ENCODE measurements at places on chromosomes 1 and 21.

DNA sequence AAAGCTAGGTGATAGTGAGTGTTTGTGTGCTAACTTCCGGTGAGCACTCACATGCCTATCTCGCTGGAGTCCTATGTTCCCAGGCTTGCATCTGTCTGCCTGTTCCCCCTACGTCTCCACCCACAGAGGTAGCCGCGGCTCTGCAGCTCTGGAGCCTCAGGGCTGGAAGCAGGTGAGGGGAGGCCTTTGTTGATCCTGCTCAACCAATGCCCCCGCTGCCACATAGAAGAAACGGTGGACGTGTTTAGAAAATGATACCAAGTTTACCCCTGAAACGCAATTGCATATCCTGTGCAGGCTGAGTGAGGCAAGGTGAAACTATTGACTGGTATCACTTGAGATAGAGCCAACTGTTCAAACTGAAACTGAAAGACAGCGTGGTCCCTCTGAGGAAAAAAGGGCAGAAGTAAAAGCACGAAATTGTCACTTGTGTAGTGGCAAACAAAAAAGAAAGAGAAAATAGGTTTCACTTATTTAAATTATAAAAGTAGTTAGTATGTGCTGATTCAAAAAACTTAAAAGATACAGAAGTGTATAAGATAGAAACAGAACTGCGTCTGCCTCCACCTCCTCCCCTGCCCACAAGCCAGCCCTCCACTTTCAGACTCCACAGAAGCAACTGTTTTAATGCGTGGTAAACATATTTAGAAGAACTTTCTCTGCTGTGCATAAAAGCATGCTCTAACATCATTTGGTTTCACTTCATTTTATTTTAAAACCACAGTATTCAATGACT, 38.6 kb upstream of the ETS2 start:
- no peak for DNase-seq

GRCh38 chr1:228198977-228199590, 8.8 kb upstream of the OBSCN start:
- peak; percentile 25 for DNase-seq

- no peak for DNase-seq
Observed at GRCh38 chr1:17668624-17669175, 86.4 kb upstream of the ACTL8 start.

DNA sequence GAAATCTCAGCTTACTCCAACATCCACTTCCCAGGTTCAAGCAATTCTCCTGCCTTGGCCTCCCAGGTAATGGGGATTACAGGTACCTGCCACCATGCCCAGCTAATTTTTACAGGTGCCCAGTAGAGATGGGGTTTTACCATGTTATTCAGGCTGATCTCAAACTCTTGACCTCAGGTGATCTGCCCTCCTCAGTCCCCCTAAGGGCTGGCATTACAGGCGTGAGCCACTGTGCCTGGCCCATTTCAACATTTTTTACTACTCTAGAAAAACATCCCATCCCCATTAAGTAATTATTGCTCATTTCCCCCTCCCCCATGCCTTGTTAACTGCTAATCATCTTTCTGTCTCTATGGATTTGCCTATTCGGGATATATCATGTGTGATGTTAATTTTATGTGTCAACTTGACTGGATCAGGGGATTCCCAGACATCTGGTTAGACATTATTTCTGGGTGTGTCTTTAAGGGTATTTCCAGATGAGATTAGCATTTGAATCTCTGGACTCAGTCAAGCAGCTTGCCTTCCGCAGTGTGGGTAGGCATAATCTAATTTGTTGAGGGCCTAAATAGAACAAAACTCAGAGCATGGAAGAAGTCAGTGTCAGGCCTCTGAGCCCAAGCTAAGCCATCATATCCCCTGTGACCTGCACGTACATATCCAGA, 33.0 kb upstream of the ZBTB8B start:
- DNase-seq: no peak

DNA sequence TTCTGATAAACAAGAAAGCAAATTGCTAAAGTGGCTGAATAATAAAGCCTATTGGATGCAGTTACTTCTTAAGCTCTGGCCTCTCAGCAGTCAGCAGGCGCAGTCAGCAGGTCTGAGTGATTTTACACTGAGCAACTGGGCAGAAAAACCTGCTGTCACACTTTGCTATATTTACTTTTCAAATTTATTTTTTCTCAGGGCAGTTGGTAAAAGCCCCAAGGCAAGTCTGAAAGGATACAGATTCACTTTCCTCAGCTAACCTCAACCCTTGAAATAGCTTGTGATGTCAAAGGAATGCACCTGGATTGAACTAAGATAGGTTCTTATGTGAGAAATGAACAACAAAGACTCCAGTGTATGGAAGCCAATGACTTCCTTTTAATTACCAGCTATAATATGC, 34.0 kb downstream of the ATP5PF start:
- no peak for DNase-seq

DNA sequence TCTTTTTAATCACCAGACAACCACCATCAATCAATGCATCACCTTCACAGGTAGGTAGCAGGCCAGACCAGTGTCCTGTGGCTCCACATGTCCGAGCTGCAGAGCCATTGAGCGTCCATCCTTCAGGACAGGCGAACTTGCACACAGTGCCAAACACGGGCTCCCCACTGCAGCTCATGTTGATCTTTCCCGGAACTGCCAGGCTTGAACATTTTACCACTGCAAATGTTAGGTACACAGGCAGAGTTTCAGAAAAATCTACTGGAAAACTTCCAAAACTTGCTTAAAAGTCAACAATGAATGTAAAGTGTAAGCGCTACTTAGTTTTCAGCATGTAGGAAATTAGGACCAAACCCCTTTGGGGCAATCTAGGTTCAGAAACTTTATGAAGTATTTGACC, 6.6 kb downstream of the SELE start:
- no peak for DNase-seq

DNA sequence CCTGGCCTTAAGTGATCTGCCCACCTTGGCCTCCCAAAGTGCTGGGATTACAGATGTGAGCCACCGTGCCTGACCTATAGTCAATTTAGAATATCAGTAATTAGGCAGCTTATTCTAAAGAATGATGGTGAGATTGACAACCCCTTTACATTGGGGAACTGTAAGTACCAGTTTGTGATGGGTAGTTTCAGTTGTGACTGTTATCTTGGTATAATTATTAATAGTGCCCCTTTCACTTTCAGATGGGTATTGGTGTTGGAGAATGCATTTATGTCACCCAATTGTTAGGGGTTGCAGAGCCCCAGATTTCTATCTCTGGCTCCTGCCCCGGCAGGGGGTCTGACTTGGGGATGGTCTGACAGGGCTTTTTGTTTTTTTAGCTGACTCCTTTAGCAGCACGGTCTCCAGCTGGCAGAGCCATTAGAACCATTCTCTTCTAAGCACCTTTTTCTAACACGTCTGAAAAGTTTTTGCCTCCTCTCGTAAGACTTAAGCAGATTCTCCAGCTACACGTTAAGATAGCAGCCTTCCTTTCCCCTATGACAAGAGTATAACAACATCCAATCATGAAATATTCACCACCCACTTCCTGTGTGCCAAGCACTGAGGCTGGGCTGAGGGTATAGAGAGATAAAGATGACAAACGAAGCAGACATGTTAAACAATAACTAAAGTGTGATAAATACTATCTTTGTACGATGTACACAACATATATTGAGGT, 157.8 kb downstream of the SDCCAG8 start:
- DNase-seq: peak; percentile 41

- DNase-seq: no peak
Observed at GRCh38 chr1:235613602-235614001, 36.0 kb downstream of the GNG4 start.

DNA sequence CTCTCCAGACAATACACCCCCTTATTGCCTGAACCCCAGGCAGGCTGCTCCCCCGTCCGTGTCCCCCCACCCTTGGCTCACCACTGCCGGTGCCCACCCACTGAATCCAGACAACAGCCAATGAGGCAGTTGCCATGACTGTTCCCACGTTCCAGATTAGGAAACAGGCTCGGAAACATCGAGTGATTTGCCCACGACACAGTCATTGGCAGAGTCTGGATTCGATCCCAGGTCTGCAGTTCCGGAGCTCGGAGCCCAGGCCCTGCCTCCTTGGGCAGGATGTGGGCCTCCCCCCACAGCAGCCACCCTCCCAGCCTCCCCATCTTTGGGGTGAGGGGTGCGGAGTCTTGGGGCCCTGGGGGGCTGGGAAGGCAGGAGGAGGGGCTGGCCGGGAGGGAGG, 20.3 kb upstream of the CLSTN1 start:
- no peak for DNase-seq

DNA sequence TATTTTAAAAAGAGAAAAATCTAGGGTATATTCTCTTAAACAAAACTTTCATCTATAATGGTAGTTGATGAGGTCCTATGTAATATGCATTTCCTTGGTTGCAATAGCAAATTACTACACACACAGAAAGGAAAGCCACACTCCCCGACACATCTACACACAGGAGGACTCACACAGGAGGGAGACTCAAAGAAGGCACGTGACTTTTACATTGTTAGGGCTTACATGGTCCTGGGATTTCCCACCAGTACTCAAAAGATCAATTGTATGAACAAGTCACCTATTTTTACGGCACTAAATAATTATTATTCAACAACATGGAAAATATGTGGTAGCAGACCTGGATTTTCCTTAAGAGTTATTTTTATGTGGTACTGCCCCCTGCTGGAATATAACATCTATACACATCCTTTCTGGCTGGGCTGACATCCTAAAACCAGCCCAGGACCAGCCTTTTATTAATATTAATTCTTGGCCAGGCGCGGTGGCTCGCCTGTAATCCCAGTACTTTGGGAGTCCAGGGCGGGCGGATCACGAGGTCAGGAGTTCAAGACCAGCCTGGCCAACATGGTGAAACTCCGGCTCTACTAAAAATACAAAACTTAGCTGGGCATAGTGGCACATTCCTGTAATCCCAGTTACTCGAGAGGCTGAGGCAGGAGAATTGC, 33.9 kb upstream of the LGALS8 start:
- peak; percentile 59 for DNase-seq

GRCh38 chr1:186102547-186103148, 272.4 kb downstream of the TPR start:
- no peak for DNase-seq

DNA sequence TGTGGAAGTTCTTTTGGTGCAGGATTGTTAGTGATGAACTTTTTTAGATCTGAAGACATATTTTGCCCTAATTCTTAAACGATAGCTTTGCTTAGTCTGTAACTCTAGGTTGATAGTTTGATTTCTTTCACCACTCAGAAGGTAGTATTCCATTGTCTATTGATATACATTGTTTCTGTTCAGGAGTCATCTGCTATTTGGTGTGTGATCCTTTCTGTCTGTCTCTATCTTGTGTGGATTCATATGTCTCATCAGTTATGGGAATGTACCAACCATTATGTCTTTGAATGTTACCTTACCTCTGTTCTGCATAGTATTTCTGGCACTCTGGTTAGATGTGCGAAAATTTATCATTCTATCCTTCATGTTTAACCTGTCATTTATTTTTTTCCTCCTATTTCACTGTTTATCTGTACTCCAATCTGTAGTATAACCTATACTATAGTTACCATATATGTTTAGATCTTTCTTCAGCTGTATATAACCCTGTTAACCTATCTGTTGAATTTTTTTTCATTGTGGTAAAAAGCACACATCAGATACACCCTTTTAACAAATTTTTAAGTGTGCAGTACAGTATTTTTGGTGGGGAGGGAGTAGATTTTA, 5.7 kb downstream of the MARK1 start:
- DNase-seq: no peak

DNA sequence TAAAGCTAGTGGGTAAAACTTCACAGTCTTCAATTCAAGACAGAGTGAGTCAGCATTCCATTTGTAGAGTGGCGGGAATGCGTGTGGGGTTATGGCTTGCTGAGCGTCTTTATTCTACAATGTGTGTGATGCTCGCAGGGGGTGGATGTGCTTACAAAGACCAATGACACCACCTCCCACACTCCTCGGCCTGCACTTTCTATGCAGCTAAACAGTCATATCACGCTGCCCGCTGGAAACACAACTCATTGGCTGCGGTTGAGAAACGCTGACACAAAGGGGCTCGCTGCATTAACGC, 298.5 kb downstream of the PCP4 start:
- peak; percentile 63 for DNase-seq

GRCh38 chr21:29233611-29234540, 64.8 kb upstream of the BACH1 start:
- DNase-seq: peak; percentile 47

GRCh38 chr1:27137544-27138075, 17.3 kb downstream of the SLC9A1 start:
- no peak for DNase-seq

DNA sequence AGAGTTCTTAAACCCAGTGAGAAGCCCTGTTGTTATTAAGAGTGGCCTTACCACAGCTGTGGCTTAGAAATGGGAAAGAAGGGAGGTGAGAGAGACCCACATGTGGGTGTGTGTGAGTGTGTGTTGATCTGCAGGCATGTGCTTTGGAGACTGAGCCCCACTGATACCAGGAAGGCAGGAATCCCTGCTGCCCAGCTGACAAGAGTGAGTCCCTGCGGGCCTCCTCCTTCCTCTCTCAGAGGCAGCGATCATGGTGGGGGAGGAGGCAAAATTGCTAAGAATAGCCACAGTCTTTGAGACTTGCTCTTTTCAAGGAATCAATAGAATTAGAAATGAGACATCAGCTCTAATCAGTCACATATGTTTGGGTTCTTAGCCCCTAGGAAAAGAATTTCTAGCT, 87.0 kb upstream of the WARS2 start:
- DNase-seq: no peak

DNA sequence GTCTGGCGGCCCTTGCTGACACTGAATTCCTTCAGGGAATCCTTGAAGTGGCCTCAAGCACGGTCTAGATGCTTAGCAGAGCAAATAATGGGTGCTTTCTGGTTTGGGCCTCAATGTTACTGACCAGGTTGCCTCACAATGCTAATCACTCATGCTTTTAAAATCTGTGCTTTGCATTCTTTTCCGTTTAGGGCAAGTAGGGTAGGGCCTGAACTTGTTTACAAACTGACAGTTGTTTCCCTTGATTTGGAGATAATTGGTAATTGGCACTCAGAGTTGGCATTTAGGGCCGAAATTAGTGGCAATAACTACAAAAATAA, 1.4 kb downstream of the VPS13D start:
- peak; percentile 20 for DNase-seq
